HAP-1 (cell line): ENCODE measurements at places on chromosomes 3 and 15.

DNA sequence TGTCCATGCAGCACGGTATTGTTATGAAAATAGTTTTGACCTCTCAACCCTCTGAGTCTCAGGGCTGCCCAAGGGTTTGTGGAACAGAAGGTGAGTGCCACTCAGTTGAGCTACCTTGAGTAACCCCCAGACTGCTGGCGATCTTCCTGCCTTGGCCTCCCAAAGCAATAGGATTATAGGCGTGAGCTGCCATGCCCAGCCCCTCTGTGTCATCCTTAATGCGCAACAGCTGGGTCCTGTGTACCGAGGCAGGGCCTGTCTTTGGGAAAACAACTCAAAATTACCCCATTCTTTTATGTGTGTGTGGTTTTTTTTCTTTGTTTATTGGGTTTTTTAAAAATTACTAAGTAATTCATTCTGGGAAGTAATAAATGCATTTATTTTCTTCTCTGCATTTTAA is 78.3 kb upstream of the TPM1 start:
- DNase-seq = no peak

DNA sequence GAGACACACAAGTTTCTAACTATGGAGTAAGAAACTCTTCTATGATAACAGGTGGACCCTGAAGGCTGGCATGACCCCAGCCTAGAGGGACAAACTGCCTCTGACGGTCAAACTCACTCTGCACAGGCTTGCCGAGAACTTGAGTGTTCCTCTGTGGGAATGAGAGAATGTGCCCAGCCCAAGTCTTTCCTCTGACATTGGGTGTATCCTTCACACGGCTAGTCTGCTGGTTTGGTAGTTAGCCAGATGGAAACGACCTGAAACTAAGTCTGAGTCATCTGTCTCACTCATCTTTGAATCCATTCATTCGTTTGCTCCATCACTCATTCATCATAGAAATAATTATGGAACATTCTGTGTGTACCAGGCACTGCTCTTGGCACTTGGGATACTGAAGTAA is 198.4 kb downstream of the ATP10A start:
- no peak for DNase-seq

GRCh38 chr3:9308298-9308990 is 54.4 kb upstream of the THUMPD3 start:
- no peak for DNase-seq

GRCh38 chr3:29267226-29267625 is 13.6 kb upstream of the RBMS3 start:
- no peak for DNase-seq

- DNase-seq = peak; percentile 35
These were observed 220.9 kb upstream of the NANOGP8 start for GRCh38 chr15:35305946-35306345.

DNA sequence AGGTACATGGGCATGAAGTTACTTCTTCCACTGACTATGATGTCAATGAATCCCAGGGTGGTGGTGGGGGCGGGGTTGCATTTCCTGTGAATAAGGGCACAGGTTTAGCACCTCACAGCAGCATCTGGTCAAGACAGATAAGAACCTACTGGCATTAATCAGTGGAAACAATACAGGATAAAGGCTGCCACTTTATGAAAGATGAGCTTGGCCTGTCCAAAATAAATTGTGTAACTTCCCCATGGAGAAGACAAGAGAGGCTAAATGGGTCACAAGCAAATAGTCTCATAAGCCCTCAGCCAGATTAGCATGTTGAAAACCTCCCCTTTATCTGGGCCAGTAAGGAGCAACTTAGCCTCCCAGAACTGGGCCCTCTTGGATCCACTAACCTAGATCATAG is 27.4 kb upstream of the PLSCR2 start:
- no peak for DNase-seq

DNA sequence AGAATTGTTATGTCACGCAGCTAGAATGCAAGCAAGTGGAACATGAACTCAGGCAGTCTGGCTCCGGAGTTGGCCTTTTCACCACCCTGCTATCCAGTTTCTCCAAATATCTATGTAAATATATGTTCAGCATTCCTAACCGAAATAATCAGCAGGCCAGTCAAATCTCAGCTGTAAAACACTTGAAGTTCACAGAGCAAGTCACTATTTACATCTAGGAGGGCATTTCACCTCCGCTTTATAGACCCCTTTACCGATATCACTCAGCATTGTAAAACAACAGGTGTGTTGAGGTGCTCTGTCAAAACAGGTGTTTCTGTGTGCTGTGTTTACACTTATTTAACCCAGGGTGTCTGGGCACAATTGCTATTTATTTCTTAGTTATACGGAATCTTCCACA is 12.2 kb upstream of the HES1 start:
- DNase-seq = no peak
